ENCODE measurements at places on chromosomes 4 and X. TPM values are rescaled to one million over a fixed set of nuclear protein-coding genes. Genes with fewer than 3 reads are reported as not detected.

FRG2 gene
- not detected for total RNA-seq

DNA sequence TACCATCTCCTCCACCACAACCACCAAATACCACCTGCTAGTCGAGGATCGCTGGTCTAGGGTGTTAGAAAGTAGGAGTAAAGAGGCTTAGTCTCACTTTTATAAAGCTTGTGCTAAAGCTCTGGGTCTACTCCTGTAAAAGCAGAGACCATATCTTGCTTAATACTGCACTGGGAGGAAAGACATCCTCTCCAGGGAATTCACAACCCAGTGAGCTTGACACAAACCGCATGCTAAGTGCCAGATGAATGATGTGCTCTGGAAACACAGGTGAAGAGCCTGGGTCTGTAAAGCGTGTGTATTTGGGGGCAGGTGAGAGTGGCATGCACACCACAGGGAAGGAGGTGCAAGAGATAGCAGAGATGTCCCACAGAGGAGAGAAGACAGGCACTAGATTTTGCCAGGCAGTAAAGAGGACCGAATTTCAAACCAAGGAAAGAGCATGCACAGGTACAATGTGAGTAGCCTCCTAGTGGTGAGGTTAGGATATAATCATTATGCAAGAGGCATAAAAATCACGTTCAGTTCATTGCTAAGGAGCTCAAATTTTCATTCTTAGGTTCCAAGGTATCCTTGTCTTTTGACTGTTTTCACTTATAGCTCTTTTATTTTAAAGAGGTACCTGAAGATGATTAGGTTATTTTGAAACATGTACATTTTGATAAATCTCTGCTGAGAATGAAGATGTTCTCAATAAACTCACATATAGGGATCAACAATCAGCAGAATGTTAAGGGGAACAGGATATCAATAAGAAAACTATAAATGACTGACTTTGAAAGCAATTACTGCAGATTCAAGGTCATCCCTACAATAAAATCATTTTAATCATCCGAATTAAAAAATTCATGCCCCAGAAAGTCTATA, 20.7 kb downstream of the TAPT1 start:
- no peak for DNase-seq

DNA sequence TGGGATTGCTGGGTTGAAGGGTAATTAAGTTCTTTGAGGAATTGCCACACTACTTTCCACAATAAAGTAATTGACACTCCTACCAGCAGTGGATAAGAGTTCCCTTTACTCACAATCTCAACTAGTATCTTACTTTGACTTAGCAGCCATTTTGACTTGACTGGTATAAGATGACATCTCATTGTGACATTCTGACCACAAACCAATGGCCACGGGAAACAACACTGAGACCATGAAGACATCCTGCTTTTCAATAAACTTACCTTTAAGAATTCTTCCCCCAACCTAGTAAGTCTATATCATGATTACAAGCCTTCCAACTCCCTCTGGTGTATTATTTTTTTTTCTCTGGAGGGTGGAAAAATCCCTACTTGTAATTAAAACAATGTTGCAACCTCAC, 66.9 kb upstream of the WDR1 start:
- DNase-seq: no peak

- DNase-seq: no peak
These were observed 63.8 kb upstream of the PRDX4 start for GRCh38 chrX:23603501-23603900.

DNA sequence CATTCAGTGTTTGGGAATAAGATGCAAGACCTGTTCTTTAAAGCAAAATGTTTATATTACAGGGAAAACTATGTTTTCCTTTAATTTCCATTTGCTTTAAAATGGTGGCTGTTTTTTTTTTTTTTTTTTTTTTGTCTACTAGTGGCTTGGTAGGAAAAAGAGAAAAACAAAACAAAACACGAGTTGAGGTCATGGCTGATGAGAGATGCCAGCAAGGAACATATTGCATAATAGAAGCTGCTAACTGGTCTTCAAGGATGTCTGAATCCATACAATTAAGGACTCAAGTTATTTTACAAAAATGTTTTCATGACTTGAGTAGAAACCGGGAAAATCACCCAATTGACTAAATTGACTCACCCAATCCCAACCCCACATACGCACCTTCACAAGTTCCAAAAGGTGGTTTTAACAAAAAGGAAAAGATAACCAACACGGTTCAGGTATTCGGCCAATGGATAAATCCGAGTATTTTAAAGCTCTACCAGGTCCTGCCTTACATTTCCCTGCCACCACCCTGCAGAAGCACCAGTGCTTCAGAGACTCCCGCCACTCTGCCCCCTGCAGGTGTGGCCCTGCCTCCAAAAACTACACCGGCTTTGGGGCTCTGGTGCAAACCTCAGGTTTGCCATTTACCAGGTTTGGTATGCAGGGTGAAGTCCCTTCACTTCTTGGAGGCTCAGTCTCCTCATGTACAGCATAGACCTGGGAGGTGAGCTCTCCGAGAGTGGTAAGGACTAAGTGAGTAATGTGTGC, 27.1 kb downstream of the PIR start:
- DNase-seq: no peak

Data from Panc1 (cell line).